ENCODE measurements at places on chromosomes 5 and 9.
A peak's percentile ranks its signal among the peaks of the same experiment; 100 is the strongest.

- no peak for DNase-seq
Observed at GRCh38 chr9:77374266-77374665, 196.9 kb downstream of the VPS13A start.

DNA sequence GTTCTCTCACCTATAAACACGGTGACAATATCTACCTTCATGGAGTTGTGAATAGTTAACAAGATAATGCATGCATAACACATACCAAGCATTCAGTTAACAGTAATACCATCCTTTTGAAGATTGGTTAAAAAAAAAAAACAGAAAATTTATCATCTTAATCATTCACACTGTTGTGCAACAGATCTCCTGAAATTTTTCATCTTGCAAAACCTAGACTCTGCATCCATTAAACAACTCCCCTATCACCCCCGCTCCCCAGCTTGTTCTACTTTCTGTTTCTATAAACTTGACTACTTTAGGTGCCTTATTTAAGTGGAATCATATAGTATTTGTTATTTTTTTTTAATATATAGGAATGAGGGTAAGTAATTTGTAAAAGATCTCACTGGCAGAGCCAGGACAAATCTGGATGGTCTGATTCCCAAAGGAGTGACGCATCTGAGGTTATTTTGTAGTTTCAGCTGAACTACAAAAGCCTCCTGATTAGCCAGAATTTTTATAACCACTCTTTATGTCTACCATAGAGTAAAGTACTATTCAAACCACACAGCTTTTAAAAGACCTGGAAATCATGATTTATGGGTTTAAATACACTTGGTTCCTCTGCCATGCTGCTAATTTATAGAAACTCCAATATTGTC, 93.0 kb downstream of the FANCC start:
- DNase-seq = no peak

GRCh38 chr5:109964136-109964535, 274.4 kb downstream of the MAN2A1 start:
- DNase-seq = no peak

GRCh38 chr5:138459311-138459933, 5.9 kb upstream of the EGR1 start:
- DNase-seq = no peak

DNA sequence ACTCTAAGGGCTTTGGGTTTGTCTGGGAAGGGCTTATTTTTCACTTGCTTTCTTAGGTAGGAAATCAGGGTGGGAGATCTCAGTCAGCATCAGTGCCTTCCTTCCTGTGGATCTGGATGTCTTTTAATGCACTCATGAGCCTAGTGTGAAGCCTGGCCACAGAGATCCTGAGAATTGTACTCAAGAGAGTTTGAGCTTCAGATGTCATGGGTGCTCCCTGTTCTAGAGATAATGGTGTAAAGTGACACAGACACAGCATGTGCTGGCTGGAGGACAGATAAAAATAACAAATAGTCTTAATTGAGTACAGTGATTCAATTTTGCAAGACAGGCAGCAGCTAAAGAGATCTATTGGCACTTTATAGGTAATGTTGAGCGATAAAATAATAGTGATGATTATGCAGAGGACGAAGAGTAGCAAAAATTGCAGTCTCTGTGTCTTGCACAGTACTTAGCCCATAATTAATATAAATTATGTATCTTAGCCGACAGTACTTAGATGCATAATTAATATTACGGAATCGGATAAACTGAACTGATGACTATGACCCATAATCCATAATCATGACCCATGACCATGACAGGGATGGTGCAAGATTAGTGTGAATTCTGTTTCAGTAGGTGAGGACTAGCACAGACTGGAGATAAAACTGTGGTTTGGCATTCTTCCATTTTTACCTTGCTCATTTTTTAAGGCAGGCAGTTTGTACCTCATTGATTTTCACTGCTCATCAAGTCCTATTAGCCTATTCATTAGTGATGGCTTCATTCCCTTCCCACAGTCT, 408.7 kb upstream of the PIK3R1 start:
- no peak for DNase-seq

- DNase-seq = no peak
Observed at GRCh38 chr5:62585306-62585705, 6.7 kb downstream of the LRRC70 start.

- DNase-seq = no peak
Observed at GRCh38 chr5:112436144-112436543, 17.1 kb upstream of the EPB41L4A start.

DNA sequence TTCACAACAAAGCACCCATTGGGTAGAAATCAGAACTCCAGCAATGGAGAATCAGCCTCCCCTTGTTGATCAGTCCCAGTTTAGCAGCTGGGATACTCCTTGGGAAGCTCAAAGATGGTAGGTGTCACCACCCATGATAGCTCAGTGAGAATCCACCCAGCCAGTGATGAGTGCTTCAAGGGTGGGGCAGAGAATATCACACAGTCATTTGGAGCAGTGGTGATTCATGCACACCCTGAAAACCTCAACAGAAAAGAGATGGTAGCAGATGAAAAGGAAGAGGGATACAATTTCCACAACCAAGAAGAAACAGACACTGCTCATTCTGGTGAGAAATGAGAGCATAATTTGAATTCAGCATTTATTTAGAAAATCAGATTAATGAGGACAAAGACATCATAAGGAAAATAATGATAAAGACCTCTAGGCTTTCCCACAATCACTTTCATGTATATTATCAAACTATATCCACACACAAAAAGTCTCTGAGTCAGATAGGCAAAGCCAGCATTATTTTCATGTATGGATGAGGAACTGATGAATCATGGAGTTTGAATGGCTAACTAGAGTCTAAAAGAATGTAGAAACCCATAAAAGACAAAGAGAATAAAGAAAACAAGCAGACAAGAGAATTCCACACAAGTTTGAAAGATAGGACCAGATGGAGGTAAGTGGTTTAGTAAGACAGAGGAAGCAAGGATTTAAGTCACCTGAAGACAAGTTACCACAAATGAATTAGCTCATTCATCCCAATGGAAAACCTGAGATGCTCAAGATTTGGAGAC, 82.9 kb downstream of the FEM1C start:
- DNase-seq = peak; percentile 19

- DNase-seq = no peak
Observed at GRCh38 chr9:127720031-127720864, 4.4 kb downstream of the TTC16 start.

DNA sequence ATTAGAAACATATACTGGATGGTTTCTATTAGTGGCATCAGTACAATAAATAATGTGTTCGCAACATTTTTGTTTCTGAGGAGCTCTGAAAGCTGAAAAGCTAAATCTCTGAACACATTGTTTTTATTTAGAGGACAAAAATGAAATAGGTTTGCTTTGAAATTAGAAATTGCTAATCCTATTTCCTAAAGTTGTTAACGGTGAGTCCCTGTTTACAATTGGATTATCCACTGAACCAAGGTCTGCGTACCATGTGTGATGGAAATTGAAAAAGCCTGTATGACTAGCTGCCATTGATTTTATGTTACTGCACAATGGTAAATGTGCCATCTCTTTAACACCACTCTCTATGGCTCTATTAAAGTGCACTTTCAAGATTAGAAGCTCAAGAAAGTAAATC, 297.7 kb upstream of the NUDT12 start:
- DNase-seq = no peak

DNA sequence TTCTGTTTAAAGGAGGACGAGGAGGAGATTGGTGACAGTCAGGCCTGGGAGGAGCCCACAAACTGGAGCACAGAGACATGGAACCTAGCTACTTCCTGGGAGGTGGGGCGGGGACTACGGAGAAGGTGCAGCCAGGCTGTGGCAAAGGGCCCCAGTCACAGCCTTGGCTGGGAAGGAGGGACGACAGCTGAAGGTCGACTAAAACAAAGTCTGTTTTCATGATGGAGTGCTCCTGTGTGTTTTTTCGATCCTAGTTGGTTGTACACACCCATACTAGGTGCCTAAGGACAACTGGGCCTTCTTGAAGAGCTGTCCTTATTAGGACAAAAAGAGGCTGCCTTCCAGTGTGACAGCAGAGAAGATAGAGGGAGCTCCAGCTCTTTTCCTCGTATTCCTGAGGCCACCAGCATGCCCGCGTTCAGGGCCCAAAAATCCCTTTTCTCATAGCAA, 2.9 kb downstream of the CCDC107 start:
- DNase-seq = no peak

DNA sequence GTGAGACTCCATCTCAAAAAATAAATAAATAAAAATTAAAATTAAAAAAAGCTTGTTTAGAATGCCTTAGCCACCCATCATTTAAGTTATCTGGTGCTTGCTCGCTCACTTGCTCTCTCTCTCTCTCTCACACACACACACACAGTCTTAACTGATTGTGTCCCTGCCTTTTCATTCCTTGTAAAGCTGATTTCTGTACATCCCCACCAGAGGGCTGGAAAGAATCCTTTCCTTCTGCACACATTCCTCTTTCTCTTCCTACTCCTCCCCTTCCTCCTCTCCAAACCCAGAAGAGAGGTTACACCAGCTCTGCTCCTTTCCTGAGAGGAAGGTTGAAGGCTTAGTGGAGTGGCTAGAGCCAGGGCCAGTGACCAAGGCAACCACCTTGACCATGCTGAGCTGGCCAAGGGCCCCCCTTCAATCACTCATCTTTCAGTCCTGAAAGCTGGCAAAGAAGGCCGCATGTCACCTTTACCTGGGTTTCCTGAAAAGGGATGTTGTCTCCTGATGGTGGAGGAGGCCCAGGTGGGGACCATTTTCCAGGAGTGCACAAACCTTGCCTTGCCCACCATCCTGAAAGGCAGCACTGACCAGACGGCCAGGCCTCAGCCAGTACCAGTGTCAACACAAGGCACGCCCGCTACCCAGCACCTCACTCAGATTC, 25.6 kb downstream of the STK10 start:
- DNase-seq = no peak

DNA sequence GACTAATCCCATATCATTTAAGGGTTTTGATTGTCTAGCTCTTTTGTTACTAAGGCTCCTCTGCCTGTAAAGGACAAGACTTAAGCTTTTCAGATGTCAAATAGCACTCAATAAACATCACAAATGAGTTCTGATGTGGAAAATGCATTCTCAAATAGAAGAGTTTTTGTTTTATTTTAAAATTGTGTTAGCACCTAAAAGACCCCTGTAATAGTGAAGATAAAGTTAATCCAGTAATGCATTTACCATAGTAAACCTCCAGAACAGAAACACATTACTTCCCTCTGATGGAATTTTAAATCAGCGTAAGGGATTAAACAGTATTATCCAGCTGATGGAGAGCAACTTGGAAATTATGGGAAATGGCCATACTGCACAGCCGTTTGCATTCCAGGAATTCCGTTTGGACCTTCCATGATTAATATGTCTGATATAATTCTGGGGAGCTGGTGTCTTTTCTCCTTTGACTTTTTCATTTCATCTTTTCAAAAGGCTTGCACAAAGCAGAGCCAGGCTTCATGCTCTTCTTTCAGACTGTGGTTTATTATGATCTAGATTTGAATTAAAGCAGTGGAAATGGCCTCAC, 105.6 kb downstream of the PPP2R2B start:
- no peak for DNase-seq
